SK-N-SH treated with all-trans-retinoic acid at 6 μM for 48 hours (cell line): ENCODE measurements at places on chromosomes 2 and 18.
A peak's percentile ranks its signal among the peaks of the same experiment; 100 is the strongest.

DNA sequence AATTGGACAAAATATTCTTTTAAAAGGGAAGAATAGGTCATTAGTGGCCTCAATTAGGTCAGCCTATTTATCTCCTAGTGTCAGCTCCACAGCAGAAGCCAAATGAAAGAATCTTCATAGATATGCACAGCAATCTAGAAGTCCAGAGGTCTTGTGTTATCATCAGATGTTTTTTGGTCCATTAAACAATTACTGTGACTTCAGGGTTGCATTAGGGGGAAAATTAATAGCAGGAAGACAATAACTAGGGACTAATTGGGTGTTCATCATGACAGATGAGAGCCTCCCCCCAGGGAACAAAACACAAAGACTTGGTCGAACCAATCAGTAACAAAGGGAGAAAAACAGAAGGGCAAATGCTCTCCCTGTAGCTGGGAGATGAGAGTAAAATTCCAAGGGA is 264.7 kb downstream of the PTH2R start:
- ATAC-seq, result no peak

- ATAC-seq, result no peak
Measured at GRCh38 chr2:46832543-46832942, 83.1 kb downstream of the MCFD2 start.

DNA sequence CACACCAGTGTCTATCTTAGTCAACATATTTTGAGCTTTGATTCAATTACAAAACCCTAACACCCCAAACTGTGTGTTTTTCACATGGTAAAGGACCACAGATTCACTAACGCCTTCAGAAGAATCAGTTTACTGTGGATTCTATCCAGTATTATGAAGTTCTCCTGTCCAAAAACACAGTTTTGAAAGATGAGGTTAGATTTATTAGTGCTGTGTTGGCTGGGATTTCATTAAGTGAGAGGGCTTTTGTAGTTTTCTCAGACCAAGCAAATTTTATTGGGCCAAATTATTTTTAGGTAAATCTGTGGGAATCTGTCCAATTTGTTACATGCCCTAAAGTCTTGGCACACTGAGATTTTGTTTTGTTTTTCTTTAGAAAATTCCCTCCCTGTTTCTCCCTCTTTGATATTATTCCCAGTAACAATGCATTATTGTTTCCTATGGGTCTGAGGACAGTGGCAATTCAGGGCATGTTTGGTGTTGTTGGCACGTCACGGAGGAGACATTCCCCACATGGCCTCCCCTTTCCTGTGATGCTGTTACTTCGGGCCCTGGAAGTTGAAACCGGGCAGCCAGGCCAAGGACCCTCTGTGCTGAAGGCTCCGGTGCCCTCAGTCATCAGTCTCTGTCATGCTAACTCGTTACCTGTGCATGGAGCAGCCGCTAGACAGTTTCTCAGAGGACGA is 87.5 kb upstream of the ALKAL2 start:
- ATAC-seq, result no peak

DNA sequence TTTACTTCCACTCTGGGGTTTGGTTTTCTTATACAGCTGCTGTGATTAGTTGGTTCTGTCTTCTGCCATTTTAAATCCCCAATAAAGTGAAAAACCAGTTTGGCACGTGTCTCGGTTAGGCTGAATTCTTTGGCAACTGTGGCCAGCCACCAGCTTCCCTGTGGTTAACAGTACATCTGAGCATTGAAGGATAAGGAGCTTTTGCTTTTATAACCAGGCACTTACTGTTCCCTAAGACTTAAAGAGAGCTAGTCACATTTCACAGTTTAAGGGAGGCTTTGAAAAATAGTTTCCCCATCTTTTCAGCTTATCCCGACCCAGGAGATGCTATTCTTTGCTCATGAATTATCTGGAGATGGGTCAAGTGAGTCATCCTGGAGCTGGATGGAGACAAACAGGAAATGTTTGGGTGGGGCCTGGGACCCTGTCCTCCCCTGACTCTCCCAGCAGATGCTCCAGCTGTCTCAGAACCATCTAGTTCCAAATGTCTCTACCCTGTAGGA is 57.3 kb upstream of the EML6 start:
- peak; percentile 59 for ATAC-seq

GRCh38 chr2:179165356-179166000 is 99.2 kb downstream of the SESTD1 start:
- no peak for ATAC-seq

- ATAC-seq, result no peak
Measured at GRCh38 chr18:69968039-69968438, 20.4 kb upstream of the CD226 start.

GRCh38 chr18:12944709-12945108 is 3.1 kb upstream of the SEH1L start:
- no peak for ATAC-seq

DNA sequence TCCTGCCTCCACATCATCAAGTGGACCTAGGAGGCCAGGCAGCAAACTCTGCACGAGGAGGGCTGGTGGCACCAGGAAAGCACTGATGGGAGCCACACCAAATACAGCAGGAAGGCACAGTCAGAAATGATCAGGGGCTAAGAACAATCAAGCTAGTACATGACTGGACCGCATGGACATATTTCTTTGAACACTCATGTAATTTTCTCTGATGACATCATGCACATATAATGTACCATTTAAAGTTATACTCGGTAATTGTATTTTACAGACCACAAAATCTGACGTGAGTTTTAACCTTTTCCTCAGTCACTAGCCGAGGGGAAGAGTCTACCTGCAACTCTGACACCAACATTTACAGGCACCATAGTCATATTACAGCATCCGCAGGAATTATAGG is 76.7 kb downstream of the XDH start:
- peak; percentile 78 for ATAC-seq

DNA sequence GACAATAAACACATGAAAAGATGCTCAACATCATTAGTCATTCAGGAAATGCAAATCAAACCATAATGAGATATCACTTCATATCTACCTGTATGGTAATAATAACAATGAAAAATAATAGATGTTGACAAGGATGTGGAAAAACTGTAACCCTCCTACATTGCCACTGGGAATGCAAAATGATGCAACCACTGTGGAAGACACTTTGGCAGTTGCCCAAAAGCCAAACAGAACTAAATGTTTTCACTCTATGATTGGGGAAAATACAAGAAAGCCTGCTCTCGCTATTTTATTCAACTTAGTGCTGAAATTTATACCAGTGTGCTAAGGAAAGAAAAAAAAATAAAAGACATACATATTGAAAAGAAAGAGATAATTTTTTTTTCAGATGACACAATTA is 934.5 kb downstream of the CNTNAP5 start:
- ATAC-seq, result no peak

GRCh38 chr2:118371515-118371914 is 283.2 kb downstream of the INSIG2 start:
- peak; percentile 92 for ATAC-seq

DNA sequence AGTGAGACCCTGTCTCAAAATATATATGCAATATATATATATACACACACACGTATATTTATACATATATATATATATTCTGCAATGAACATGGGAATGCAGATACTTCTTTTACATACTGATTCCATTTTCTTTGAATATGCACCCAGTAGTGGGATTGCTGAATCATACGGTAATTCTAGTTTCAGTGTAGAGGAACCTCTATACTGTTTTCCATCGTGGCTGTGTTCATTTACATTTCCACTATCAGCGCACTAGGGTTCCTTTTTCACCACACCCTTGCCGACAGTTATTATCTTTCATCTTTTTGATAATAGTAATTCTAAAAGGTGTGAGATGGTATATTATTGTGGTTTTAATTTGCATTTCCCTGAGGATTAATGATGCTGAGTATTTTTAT is 52.3 kb upstream of the SLC39A10 start:
- ATAC-seq, result no peak

GRCh38 chr2:233901367-233901766 is 15.8 kb upstream of the TRPM8 start:
- no peak for ATAC-seq

DNA sequence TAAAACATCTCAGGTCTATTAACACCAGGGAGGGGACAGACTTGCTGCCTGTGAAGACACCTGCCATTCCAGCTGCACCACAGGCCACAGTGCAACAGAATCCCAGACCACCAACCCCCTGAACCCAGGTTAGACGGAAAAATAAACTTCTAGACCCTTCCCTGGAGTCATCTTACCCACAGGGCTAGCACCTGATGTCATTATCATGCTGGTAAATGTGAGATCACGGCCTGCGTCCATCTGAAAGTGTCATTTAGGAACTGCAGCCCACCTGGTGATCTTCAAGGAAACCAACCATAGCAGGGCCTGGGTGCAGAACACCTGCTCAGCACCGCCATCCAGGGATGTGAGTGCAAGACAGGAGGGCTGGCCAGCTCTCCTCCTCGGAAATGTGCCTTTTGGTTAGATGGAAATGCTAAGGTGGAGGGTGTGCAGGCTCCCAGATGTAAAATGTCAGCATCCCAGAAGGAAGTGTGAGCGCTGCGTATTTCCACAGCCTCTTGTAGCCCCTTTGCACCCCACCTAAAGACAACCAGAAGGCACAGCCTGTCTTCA is 80.8 kb downstream of the PTGR3 start:
- no peak for ATAC-seq

DNA sequence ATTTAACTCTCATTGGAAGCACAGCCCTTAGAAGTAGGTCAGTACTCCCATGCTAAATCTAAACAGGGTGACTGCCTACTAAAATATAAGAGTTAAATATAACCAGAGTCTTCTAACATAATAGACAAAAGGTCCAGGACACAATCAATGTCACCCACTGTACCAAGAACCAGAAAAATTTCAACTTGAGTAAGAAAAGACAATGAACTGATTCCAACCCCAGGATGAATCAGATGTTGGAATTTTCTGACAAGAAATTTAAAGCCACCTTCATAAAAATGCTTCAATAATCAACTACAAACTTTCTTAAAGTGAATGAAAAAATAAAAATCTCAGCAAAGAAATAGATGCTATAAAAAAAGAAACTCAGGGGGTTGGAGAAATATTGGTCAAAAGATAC is 71.3 kb upstream of the NPAS2 start:
- ATAC-seq, result no peak

GRCh38 chr2:52500561-52500960 is 1267.0 kb upstream of the CHAC2 start:
- ATAC-seq, result no peak

DNA sequence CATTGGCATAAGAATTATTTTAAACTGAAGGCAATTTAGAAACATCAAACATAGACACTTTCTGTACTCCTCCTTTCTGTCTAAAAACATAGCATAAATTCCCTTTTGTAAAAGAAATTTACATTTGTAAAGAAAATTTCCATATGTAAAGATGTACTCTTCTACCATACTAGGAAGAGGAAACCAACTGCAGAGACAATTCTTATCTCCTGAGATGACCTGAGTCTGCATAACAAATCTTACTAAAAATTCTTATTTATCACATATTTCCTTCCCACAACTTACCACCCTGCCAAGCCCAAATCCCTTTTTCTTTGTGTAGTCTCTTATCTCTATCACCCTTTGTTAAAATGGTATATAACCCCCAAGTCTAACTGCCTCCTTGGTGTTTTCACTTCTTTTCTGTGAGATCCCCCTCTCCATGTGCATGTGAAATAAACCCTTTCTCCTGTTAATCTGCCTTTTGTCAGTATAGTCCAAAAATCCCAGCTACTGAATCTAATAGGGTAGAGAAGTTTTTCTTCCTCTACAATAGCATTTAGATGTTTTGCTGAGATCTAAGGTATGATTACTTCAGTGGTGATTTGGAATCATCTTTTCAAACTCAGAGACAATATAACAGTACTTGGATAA is 81.0 kb downstream of the CHN1 start:
- no peak for ATAC-seq
